ENCODE measurements at places on chromosomes 5 and 9.

DNA sequence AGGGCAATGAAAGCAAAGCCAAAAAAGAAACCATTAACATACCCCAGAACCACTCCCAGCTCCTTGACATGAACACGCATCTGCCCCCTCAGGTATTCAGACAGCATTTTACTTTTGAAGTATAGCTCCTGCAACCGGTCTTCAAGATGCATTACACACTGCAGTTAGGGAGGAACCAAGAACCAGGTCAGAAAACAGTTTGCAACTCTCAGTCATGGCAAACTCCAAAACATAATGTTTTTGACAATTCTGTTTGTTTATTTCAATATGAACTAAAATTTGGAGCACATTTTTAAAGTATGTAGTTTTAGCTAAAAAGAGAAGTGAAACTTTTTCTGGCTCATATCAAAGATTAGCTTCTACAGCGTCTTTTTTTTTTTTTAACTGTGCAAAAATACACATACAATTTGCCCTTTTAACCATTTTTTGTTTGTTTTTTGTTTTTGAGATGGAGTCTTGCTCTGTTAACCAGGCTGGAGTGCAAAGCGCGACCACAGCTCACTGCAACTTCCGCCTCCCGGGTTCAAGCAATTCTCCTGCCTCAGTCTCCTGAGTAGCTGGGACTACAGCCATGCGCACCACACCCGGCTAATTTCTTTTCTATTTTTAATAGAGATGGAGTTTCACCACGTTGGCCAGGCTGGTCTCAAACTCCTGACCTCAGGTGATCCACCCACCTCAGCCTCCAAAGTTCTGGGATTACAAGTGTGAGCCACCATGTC lies 12.2 kb upstream of the RAPGEF6 start:
- no peak for DNase-seq

DNA sequence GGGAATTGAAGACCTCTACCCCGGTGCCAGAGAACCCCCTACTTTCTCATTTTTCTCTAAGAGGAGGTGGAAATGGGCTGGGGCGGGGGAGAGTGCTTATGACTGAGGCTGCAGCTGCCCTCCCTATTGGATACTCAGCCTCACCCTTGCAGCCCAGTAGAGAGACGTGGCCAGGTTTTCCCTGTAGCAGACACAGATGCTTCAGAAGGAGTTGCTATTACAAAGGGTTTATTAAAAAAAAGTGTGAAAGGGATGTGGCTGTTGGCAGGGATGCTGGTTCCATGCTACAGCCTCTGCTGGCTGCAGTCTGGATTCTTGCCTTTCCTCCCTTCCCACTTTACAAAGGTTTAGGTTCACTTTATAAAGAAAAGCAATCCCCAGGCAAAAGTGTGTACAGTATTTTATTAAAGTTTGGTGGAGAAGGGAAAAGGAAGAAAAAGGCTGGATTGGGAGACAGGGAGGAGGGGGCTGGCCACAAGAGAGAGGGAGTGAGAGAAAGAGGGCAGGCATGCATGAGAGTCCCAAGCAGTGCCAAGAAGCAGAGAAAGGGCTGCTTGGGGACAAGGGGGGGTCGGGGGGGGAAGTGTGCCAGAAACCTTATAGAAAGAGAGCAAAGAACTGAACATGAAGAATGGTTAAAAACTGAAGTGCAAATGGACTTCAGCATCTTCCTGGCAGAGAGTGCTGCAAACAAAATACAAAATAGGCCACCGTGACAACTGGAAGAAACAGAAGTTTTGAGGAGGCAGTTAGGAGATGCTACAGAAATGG lies 29.5 kb upstream of the NFIB start:
- DNase-seq, result peak; percentile 100

DNA sequence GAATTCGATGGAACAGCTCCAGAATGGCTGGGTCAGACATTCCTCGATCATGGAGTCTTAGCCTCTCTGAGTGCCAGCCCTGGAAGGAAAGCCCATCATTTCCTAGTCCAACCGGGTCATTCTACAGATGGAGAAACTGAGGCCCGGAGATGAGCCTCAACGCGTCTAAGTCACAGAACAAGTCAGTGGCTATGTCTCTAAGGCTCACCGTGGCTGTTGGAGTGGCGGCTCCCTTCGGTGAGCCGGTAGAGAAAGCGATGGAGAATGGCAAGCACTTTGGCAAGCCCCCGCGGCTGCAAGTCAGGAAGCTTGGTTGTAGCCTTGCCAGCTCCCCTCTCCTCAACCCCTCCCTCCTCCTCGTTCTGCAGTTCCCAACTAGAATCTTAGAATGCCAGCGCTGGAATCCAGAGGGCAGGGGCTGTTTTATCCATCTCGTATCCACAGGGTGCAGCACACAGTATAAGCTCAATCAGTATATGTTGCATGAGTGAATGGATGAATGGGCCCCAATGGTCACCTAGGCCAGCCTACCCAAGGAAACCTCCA lies 438 bp upstream of the ARSI start:
- DNase-seq, result no peak

GRCh38 chr5:98519571-98519970 lies 253.9 kb upstream of the RGMB start:
- DNase-seq, result no peak

DNA sequence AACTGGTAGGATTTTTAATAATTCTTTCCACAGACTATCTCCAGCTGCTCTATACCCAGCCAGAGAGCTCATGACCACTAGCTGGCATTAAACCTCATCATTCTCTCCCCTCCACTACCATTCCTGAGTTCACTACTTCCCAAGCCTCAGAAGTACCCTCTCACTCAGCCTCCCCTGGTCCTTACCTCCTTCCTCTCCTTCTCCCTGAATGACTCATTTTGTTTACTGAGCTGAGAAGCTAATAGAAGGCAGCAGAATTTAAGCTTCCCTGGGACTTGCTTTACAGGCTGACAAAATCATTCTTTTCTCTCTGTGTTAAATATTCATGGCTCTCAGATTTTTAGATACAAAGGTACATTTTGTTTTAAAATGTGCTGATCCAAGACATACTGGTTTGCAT lies 305.4 kb downstream of the TLR4 start:
- DNase-seq, result no peak

DNA sequence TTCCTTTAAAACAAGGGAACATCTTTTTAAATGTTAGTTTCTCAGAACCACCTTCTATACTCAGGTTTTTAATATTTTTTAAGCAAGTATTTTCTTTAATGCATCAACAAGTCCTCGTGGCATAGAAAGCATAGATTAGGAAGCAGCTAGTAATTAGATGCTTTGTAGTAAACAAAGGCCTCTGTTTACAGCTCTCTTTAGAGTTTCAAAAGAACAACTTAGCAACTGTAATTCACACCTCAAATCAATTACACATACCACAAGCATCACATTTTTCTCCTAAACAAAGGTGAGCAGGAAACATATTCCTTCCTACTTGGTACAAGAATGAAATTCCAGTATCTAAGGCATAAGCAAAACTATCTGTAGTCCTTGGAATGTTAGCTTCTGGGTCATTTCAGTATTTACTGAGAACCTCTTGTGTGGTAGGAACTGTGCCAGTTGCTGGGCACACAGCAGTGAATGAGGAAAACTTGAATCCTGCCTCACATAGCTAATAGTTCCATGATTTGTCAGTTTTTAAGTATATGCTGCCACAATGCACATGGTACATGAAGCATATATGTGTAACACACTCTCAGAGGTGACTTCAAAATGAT lies 249.1 kb downstream of the CEMIP2 start:
- no peak for DNase-seq

- DNase-seq, result no peak
Measured at GRCh38 chr5:96871027-96871399, 5.3 kb upstream of the ERAP2 start.

DNA sequence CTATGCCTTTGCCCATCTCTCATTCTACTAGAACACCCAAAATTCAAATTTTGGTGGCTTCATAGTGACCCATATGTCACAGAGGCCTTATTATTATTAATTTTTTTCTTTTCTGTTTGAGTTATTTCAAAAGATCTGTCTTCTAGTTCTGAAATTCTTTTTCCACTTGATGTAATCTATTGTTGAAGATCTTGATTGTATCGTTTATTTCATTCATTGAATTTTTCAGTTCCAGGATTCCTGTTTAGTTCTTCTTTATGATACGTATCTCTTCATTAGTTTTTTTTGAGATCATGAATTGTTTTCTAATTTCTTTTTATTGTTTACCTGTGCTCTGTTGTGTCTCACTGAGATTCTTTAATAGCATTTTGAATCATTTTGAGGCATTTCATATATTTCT lies 24.6 kb upstream of the APBA1 start:
- no peak for DNase-seq

- DNase-seq, result no peak
Measured at GRCh38 chr9:111300140-111300735, 29.8 kb downstream of the OR2K2 start.

DNA sequence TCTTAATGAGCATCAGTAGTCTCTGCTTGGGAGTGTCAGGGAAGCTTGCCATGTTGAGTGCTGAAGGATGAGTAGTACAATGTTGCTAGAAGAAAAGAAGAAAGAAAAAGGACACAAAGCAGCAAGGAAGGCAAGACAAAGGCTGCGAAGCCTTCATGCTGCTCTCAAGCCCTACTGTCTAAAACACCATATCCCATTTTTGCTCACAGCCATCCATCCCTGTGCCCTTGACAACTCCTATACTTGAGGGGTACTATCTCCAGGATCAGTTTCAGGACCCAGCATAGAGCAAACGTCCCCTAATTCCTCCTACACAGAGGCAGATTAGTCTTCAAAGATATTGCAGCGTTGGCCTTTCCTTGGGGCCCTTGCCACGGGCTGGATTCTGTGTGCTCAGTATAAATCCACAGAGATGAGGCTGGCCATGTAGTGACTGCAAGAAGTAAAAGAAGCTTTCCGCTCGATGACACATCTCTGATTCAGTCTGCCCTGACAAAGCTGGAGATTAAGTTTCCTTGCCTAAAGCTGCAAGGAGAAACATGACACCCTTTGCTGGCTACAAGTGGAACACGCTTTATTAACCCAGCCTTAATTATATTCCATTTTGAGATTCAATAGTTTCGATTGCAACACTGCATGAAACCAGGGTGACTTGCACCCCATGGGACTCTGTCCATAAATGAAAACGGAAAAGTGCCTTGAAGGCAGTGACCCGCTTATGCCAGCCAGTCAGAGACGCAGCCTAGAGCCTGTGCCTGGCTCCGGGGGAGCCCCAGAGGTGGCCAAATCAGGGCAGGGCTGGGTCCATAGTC lies 304.6 kb downstream of the ACTL7B start:
- DNase-seq, result no peak

- DNase-seq, result no peak
Measured at GRCh38 chr5:77620405-77620804, 18.1 kb downstream of the OTP start.

DNA sequence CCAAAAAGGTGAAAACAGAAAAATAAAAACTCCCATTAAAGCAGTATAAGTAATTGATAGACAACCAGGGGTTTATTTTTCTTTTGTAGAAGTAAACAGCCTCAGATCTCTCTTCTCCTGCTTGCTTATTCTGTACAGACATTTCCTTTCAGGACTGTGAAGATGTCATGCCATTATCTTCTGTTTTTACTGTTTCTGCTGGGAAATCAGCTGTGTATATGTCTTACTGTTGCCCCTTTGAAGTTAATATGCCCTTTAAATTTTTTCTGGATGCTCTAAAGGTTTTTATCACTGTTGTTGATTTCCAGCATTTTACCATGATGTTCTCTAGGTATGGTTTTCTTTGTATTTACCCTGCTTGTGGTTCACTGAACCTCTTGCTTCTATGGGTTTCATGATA lies 199.5 kb downstream of the NXNL2 start:
- no peak for DNase-seq

- DNase-seq, result no peak
Measured at GRCh38 chr5:178507151-178507932, 82.9 kb downstream of the COL23A1 start.

DNA sequence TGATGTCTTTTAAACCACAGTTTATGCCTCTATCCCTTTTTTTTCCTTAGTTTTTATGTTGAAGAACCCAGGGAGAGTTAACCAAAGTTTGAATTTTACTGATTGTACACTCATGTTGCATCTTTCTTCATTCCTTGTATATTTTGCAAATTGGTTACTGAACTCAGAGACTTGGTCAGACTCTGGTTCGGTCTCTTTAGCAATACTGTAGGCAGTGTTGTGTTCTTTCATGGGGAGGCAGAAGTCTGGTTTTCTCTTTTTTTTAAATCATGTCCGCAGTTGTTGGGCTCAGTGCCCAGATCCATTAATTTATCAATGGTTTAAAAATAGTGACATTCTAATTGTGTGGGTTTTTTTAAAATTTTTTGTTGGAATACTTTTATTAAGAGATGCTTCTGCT lies 23.4 kb downstream of the UBE2R2 start:
- DNase-seq, result no peak

DNA sequence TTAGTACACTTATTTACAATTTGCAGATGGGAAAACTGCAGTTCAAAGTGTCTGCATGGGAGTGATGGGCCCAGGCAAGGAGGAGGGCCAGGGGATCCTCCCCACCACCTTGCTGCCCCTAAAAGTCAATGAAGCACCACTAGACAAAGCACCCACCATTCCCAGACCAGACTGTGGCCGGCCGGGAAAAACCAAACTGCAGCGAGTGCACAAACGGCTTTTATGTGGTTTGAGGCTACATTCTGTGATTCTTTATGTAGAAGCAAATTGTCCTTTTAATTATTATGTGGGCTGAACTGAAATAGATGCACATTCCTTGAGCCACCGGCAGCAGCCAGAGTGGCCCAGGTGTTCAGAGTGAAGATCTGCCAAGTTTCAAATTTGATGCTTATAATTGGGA lies 585.3 kb upstream of the KLF4 start:
- no peak for DNase-seq

DNA sequence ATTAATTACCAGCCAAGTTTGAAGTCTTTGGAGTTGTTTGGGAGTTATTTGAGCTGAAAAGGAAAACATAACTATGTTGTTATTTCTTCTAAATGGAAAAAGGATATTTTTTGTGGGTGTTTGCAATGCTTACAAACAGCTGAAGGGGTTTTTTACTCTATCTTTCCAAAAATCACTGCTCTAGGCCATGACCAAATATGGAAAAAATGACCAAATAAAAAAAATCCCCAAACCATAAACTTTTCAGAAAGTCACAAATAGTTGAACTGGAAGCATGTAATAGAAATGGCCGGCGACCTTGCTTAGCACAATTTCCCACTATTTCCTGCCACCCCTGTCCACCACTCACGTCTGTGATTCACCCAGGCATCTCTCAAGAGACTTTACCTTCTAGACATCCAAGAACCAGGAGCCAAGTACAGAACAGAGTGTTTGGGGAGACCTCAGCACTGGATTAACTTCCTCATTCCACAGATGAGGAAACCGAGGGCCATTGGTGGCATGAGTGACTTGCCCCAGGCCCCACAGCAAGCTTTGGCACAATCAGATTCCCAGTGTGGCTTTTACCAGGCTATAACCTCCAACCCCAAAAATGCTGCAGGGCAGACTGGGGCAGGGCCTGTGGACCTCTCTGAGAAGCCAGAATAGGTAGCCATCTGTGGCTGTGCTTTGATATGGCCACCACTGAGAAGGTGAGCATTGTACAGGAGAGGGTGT lies 84.5 kb downstream of the NRG2 start:
- no peak for DNase-seq

- no peak for DNase-seq
Measured at GRCh38 chr9:69759021-69759420, 790 bp downstream of the PTAR1 start.

Measured in NCI-H446 treated with DMSO at 0.1 percent for 48 hours (cell line).